ENCODE measurements at places on chromosomes 4 and X.

DNA sequence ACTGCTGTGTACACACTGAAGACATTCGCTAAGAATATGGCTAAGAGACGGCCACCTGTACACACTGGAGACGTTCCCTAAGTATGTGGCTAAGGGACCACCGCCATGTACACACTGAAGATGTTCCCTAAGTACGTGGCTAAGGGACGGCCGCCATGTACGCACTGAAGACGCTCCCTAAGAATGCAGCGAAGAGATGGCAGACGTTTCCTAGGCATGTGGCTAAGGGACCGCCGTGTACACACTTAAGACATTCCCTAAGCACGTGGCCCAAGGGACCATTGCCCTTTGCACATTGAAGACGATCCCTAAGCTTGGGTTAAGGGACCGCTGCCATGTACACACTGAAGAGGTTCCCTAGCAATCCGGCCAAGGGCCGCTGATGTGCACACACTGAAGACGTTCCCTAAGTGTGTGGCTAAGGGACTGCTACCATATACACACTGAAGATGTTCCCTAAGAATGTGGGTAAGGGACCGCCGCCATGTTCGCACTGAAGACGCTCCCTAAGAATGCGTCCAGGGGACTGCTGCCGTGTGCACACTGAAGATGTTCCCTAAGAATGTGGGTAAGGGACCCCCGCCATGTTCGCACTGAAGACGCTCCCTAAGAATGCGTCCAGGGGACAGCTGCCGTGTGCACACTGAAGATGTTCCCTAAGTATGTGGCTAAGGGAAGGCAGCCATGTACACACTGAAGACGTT, 36.7 kb downstream of the DHRSX start:
- no peak for DNase-seq

DNA sequence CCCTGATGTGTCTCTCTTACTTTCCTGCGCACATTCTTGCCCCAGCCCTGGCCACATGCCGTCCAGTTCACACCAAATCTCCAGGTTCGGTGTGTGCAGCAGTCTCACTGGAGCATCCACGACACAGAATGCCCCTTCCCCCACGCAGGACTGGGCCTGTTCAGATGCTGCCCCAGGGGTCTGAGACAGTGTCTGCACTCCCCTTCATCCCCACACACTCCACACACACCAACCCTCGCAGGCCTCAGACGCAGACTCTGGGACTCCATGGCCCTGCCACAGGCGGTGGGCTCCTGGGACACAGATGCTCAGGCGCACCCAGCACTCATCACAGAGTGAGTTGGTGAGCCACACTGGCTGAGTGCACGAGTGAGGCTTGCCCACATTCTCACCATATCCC, 83.9 kb downstream of the AFAP1 start:
- no peak for DNase-seq

DNA sequence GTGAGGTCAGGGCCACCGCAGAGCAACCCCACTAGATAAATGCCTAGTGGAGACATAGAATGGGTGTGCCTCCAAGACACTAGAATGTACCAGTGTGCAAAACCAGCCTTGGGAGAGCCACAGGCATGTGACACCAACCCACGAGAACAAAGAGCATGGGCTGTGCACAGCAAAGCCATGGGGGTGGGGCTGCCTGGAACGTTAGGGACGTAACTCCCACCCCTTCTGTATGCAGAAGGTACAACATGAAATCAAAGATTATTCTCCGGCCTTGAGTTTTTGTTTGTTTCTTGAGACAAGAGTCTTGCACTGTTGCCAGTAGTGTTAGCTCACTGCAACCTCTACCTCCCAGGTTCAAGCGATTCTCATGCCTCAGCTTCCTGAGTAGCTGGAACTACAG, 99.5 kb downstream of the MID1IP1 start:
- no peak for DNase-seq

GRCh38 chr4:34619531-34620162, 1624.7 kb downstream of the ARAP2 start:
- DNase-seq, result no peak

DNA sequence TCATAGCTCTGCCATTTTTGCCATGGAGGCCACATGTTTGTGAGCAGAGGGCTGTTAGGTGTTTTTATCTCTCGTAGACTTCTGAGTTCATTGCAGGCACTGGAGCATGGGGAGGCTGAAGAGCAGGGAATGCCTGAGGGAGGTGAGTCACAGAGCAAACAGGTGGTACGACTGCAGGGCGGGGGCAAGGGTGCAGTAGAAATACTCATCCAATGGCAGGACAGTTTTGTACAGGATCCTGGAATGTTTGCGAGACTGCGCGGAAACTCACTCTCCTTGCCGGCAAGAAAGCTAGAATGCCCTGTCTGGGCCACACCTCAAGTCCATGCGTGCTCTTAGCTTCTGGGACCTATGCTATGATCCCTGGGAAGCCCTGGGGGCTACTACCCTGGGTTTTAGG, 20.0 kb upstream of the VCX2 start:
- DNase-seq, result no peak

GRCh38 chr4:100929758-100930157, 411.9 kb upstream of the EMCN start:
- DNase-seq, result no peak

- no peak for DNase-seq
Observed at GRCh38 chr4:25578432-25578831, 77.2 kb upstream of the SLC34A2 start.

Data from right cardiac atrium (tissue), 5 donors.